ENCODE measurements at places on chromosomes 11 and 22. TPM values are rescaled to one million over a fixed set of nuclear protein-coding genes. Genes with fewer than 3 reads are reported as not detected.

The SAAL1 gene
- 16.1 TPM for total RNA-seq

The GRK2 gene
- total RNA-seq, result 65.3 TPM

The SYCE3 gene
- not detected for total RNA-seq

DNA sequence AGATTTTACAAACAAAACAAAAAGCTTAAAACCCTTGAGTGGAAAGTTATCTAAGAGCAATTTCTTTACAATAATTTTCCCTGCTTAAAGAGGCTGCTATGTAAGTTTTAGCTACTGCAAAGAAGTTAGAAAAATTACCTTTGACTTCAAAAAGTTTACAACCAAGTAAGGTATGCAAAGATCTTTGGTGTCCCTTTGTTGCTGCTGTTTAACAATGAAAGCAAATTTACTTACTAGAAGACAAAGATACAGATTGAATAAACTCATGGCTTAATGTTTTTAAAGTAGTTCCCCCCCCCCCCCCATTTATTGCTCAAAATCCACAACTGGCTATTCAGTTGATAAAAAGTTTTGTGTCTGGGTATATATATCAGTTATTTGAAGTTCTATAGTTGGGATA is 26.0 kb downstream of the TMEM123 start:
- H3K4me3 ChIP-seq, result no peak overlapping the region
- DNase-seq, result no peak
- no peak overlapping the region for H3K27ac ChIP-seq
- no peaks in the 10 kb centered on the region for H3K36me3 ChIP-seq

DNA sequence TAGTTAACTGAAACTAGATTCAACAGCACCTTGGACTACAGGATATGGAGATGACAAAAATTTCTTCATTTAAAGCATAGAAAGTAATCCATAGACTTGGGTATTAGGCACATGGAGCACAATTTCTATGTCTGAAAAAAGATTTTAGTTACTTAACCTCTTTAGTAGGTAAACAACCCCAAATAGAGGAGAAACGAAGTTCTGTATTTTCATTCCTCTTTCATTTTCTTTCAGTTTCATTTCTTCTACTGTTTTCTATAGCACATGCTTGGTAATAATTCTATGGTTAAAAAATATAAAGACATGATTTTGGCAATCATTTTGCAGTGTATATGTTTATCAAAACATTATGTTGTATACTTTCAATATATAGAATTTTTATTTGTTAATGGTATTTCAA is 99.5 kb downstream of the CASP12 start:
- DNase-seq, result no peak
- no peak overlapping the region for H3K27ac ChIP-seq
- H3K4me1 ChIP-seq, result no peaks in the 10 kb centered on the region
- H3K4me3 ChIP-seq, result no peak overlapping the region

Measured in gastrocnemius medialis (tissue), 4 donors.